ENCODE measurements at places on chromosomes 7 and 10. TPM values are rescaled to one million over a fixed set of nuclear protein-coding genes. Genes with fewer than 3 reads are reported as not detected.

- H3K4me3 ChIP-seq, result no peak overlapping the region
- no peak overlapping the region for H3K27ac ChIP-seq
- no peaks in the 10 kb centered on the region for H3K27me3 ChIP-seq
- H3K36me3 ChIP-seq, result peaks cover 20% of the 10 kb centered on the region
Measured at GRCh38 chr10:74683067-74683466, 143.3 kb upstream of the KAT6B start.

GRCh38 chr10:15868006-15868405 lies 7.7 kb upstream of the MINDY3 start:
- DNase-seq, result no peak
- H3K27ac ChIP-seq, result no peak overlapping the region
- H3K4me1 ChIP-seq, result no peaks in the 10 kb centered on the region
- H3K4me3 ChIP-seq, result no peak overlapping the region
- H3K36me3 ChIP-seq, result no peaks in the 10 kb centered on the region

DNA sequence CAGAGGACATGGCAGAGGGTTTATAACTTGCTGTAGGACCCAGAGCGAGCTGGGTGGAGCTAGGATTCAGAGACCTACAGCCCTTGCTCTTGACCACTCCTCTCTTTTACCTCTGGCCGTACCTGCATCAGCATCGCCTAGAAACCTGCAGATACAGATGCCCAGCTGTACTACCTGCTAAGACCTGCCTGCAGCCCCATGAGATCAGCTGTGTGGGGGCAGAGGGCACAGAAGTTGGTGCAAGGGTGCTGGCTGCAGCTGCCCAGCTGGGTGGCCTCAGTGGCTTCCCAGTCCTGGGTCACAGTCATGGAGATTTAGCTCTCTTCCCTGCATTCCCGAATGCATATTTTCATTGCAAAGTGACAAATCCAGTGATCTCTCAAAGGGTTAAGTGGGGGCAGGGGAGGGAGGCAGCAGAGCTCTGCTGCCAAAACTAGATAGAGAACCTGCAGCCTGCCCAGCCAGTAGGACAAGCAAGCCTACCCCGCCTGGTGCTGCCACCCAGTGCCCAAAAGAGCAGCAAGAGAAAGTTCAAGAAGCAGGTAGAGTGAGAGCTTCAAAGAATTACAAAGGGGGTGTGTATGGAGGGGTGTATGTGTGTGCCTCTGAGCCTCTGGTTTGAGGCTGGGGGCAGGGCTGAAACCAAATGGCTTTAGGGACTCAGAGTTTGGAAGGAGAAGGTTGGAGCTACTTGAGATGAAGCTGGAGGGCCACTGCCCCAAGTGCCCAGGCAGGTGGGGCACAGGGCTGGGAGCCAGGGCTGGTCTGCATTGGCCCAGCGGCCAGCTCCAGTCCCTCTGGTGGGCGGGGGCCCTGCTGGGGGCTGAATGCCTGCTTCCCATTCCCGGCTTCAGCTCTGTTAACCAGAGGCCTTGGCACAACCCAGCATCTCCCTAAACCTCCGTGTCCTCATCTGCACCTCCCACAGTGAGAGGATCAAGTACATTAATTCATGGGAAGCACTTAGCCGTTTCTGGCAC lies 6.9 kb downstream of the FAM241B start:
- peaks cover 3% of the 10 kb centered on the region for H3K27me3 ChIP-seq
- peaks cover 28% of the 10 kb centered on the region for H3K4me1 ChIP-seq
- no peak overlapping the region for H3K27ac ChIP-seq
- DNase-seq, result no peak
- H3K4me3 ChIP-seq, result no peak overlapping the region

The EEPD1 gene
- total RNA-seq, result 1.3 TPM

- H3K36me3 ChIP-seq, result no peaks in the 10 kb centered on the region
- DNase-seq, result no peak
- H3K27me3 ChIP-seq, result peaks cover 5% of the 10 kb centered on the region
- no peak overlapping the region for H3K4me3 ChIP-seq
Measured at GRCh38 chr7:91579837-91580236, 300.7 kb downstream of the MTERF1 start.

GRCh38 chr10:25492680-25493079 lies 317.9 kb downstream of the GPR158 start:
- H3K27ac ChIP-seq, result no peak overlapping the region
- no peaks in the 10 kb centered on the region for H3K27me3 ChIP-seq
- H3K4me1 ChIP-seq, result no peaks in the 10 kb centered on the region
- no peak for DNase-seq
- no peaks in the 10 kb centered on the region for H3K36me3 ChIP-seq

The FAS gene
- 8.8 TPM for total RNA-seq

GRCh38 chr10:95784279-95784913 lies 28.4 kb downstream of the ENTPD1 start:
- no peak for DNase-seq
- no peaks in the 10 kb centered on the region for H3K36me3 ChIP-seq
- no peaks in the 10 kb centered on the region for H3K27me3 ChIP-seq
- H3K4me1 ChIP-seq, result peaks cover 23% of the 10 kb centered on the region

- peak; percentile 82 for DNase-seq
- peaks cover 22% of the 10 kb centered on the region for H3K4me1 ChIP-seq
- H3K4me3 ChIP-seq, result no peak overlapping the region
- no peaks in the 10 kb centered on the region for H3K27me3 ChIP-seq
Measured at GRCh38 chr10:1401071-1401965, 336.0 kb downstream of the ADARB2 start.

The CYP2C18 gene
- total RNA-seq, result not detected

DNA sequence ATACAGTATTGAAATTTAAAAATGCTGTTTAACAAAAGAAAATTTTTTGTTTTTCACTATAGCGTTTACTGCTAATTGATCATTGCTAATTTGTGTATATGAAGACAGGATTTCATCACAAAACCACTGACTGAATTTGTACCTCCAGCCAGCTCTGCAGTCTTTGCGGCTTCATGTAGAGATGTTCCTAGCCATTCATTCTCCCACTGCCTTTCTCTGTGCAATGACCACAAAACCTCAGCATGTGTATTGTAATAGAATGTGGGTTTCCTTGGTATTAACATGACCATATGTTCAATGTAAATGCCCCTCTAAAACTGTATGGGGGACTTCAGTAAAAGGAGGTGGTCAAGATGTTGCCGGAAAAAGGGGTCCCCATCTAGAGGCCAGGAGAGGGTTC lies 81.1 kb upstream of the STEAP1B start:
- no peak overlapping the region for H3K4me3 ChIP-seq
- peaks cover 40% of the 10 kb centered on the region for H3K4me1 ChIP-seq
- no peak for DNase-seq
- H3K36me3 ChIP-seq, result no peaks in the 10 kb centered on the region
- no peak overlapping the region for H3K27ac ChIP-seq

The EVX1 gene
- not detected for total RNA-seq

DNA sequence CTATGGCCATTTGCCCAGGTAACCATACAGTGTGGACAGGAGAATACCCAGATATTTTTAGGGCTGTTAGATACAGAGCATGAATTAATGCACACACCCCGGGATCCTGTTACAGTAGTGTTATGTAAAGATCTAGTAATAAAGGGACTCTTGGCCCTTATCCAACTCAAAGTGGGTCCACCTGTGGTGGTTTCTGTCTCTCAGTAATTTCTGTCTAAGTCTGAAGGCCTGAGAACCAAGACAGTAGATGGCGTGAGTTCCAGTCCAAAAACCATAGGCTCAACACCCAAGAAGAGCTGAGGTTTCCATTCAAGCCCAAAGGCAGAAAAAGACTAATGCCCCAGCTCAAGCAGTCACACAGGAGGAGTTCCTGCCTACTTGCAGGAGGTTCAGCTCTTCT lies 277.7 kb downstream of the ZEB1 start:
- no peak overlapping the region for H3K27ac ChIP-seq
- H3K27me3 ChIP-seq, result peaks cover 2% of the 10 kb centered on the region
- no peak overlapping the region for H3K4me3 ChIP-seq
- DNase-seq, result peak; percentile 34
- H3K36me3 ChIP-seq, result no peaks in the 10 kb centered on the region

The MSMB gene
- not detected for total RNA-seq

The CHRM2 gene
- 30.0 TPM for total RNA-seq

DNA sequence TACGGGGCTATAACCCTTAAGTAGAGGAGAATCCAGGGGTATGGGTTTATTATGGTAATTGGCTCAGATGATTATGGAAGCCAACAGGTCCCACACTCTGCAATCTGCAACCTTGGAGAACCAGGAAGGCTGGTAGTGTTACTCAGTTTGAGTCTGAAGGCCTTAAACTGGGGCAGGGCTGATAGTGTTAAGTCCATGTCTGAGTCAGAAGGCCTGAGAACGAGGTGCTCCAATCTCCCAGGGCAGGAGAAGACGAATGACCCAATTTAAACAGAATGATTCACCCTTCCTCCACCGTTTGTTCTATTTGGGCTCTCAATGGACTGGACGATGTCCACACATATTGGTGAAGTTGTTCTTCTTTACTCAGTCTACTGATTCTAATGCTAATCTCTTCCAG lies 244.5 kb upstream of the PTER start:
- H3K27ac ChIP-seq, result no peak overlapping the region
- no peaks in the 10 kb centered on the region for H3K4me1 ChIP-seq
- no peak overlapping the region for H3K4me3 ChIP-seq
- H3K27me3 ChIP-seq, result no peaks in the 10 kb centered on the region

DNA sequence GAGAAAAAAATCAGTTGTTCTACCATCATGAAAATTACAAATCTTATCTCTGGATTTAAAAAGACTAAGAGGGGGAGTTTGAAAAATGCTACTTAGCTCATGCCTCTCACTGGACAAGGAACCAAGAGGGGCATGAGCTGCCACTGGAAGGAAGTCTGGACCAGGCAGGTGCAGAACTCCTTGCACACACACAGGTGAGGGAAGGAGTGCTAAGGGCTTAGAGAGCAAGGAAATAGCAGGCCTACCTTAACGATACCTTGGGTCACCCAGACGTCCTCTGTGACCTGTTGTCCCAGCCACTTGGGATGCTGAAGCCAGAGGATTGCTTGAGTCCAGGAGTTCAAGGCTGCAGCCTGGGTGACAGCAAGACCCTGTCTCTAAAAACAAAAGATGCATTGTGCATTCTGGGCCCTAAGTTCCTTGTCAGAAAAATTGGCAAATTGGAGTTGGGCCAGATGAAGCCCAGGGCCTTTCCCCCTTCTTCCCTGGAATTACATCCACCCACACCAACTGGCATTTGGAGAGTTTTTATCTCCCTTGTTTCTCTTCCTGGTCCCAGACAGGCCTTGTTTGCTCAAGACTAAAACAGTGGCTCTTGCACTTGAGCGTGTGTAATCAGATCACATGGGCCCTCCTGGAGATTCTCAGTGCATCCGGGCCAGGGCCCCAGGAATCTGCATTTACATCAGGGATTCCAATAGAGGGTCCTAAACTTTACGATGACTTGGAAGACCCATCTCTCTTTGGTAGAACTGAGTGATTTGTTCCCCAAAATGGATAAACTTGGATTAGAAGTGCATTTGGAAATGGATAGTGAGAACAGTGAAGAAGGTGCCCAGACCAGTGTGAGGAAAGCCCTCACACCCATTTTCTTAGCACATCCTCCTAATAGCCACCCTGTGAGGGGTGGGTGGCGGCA lies 3.0 kb downstream of the DDIT4 start:
- peak overlapping the region; percentile 98 for H3K4me3 ChIP-seq
- H3K27me3 ChIP-seq, result no peaks in the 10 kb centered on the region
- H3K27ac ChIP-seq, result peak overlapping the region; percentile 100
- H3K4me1 ChIP-seq, result peaks cover 51% of the 10 kb centered on the region

The WASHC2C gene
- 70.5 TPM for total RNA-seq

GRCh38 chr7:116113310-116113709 lies 82.7 kb upstream of the TFEC start:
- no peak overlapping the region for H3K4me3 ChIP-seq
- peaks cover 2% of the 10 kb centered on the region for H3K36me3 ChIP-seq
- H3K4me1 ChIP-seq, result peaks cover 3% of the 10 kb centered on the region
- no peak overlapping the region for H3K27ac ChIP-seq
- H3K27me3 ChIP-seq, result no peaks in the 10 kb centered on the region
- DNase-seq, result no peak

The GHRHR gene
- total RNA-seq, result not detected

GRCh38 chr7:140003913-140004382 lies 58.8 kb downstream of the PARP12 start:
- H3K27ac ChIP-seq, result no peak overlapping the region
- H3K4me1 ChIP-seq, result peaks cover 1% of the 10 kb centered on the region
- no peaks in the 10 kb centered on the region for H3K36me3 ChIP-seq
- no peak for DNase-seq

The MRLN gene
- total RNA-seq, result not detected

DNA sequence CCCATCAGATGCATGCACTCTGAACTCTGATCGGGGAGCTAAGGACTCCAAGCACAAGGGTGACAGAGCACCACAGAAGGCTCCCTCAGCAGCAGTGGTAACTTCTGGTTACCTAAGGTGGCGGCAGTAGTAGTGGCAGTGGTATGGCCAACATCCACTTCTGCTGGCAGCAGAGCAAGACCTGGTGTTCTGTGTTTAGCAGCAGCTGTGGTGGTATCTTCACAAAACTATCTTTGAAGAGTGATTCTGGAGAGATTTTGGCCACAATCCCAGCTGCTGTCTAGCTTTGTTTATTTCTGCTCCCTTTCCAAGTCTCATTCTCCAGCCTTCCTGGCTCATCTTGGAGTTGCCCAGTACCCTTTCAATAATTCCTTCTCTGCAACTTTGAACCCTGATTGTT lies 102.4 kb upstream of the LRGUK start:
- H3K36me3 ChIP-seq, result peaks cover 2% of the 10 kb centered on the region
- no peaks in the 10 kb centered on the region for H3K27me3 ChIP-seq
- DNase-seq, result no peak
- no peak overlapping the region for H3K27ac ChIP-seq
- H3K4me3 ChIP-seq, result no peak overlapping the region
- no peaks in the 10 kb centered on the region for H3K4me1 ChIP-seq

GRCh38 chr7:121313793-121314676 lies 14.8 kb upstream of the WNT16 start:
- H3K36me3 ChIP-seq, result no peaks in the 10 kb centered on the region
- peaks cover 26% of the 10 kb centered on the region for H3K4me1 ChIP-seq
- peak overlapping the region; percentile 72 for H3K27ac ChIP-seq

All from osteocyte (in vitro differentiated cells).